Kidney (tissue), 22 donors: ENCODE measurements at places on chromosomes 16 and 17. TPM values are rescaled to one million over a fixed set of nuclear protein-coding genes. Genes with fewer than 3 reads are reported as not detected.

The GPR179 gene
- not detected for total RNA-seq

The LGALS9B gene
- total RNA-seq: not detected

The MMP15 gene
- 31.4 TPM for total RNA-seq

The ANKFN1 gene
- 0.19 TPM for total RNA-seq

The GRB7 gene
- total RNA-seq: 72.5 TPM

The OR1F1 gene
- not detected for total RNA-seq

- peak; percentile 30 for DNase-seq
These were observed 28.0 kb downstream of the CRHR1 start for GRCh38 chr17:45812102-45812501.

DNA sequence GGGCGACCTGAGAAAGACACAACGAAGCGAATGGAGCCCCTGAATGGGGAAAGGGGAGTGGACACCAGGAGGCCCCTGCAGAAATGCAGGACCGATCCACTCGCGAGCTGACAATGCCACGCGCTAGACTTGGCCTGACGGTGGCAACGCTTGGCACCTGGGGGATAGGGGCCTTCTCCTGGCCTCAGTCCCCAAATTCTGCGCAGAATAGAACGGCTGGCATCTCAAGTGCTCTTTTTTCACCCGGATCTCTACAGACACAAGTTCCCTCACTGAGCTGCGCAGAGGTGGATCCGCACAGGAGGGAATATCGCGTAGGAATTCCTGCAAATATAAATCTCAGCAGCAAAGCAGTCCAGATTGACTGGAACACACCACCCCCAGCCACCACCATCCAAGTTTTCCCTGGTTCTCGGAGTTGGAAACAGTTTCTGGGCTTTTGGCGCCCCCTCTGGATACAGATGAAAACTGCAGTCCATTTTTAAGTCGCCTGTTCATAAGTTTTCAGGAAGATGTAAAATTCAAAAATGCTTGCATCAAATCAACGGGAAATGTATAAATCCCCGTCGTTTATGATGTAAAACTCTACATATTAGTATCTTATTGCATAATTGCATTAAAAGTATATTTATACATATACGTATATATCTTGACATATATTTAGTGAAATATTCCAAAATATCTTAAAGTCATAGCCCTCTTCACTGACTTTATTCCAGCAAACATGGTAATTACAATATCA, 2.3 kb upstream of the SOX9 start:
- DNase-seq: peak; percentile 93

GRCh38 chr17:63350364-63350763, 95.7 kb downstream of the CYB561 start:
- no peak for DNase-seq

DNA sequence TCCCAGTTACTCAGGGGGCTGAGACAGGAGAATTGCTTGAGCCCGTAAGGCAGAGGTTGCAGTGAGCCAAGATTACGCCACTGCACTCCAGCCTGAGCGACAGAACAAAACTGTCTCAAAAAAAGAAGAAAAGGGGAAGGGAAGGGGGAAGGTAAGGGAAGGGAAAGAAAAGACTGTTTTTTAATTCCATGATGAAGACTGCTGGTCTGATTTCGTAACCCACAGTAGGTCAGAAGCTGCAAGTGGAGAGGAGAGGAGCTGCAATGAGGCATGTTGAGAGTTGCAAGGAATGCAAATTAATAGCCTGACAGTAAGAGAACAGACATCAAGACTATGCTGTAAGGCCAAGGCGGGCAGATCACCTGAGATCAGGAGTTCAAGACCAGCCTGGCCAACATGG, 33.3 kb downstream of the HELZ start:
- no peak for DNase-seq

GRCh38 chr16:85245307-85246172, 133.3 kb upstream of the CIBAR2 start:
- peak; percentile 83 for DNase-seq

- DNase-seq: no peak
These were observed 31.3 kb downstream of the ASIC2 start for GRCh38 chr17:33261820-33262219.

DNA sequence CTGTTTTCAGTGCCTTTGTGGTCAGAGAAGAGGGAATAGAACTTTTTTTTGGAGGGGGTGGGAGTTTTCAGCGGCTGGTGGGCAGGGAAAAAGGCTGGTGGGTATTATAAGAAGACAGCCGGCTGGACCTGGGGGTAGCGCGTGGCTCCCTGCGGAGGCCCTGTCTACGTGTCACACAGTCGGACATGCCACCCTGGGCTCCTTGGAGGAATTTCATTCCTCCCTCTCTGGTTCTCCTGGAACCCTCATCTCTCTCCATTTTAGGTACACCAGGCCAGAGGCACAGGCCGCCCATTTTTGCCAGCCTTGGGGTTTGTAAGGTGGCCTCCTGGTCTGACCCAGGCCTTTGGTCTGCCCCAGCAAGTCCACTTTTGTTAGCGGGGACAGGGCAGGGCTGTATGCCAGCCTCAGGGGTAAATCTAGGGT, 908 bp downstream of the FKBP10 start:
- DNase-seq: no peak

GRCh38 chr17:19309701-19310100, 52.8 kb downstream of the B9D1 start:
- peak; percentile 28 for DNase-seq

DNA sequence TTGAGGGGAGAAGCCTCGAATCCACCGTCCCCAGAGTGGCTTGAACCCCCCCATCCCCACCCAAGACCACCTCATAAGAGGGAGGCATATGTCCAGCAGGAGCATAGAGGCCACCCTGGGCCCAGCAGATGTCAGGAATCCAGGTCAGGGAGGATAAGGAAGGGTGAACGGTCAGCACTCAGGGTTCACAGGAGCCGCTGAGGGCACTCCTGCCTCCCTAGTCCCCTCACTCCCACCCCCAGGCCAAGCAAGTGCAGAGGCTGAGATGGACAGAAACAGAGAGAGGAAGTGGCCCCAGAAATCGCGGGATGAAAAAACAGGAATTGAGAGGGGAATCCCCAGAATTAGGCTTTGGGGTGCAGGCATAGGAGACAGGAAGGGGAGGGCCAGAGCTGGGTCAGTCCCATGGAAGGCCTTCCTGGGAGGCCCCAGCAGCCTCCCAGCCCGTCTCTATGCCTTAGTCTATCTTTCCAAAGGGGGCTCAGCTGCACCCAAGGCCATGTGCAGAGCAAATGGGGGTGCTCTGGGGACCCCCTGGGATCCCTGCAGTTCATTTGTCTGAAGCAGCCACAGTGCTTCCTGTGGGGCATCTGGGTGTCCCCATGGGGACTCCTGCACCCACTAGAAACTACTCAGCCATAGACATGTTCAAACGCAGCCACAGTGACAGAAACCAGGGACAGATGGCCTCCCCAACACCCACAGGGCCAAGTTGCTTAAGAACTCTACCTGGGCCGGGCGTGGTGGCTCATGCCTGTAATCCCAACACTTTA, 1.7 kb downstream of the CMTM3 start:
- no peak for DNase-seq

DNA sequence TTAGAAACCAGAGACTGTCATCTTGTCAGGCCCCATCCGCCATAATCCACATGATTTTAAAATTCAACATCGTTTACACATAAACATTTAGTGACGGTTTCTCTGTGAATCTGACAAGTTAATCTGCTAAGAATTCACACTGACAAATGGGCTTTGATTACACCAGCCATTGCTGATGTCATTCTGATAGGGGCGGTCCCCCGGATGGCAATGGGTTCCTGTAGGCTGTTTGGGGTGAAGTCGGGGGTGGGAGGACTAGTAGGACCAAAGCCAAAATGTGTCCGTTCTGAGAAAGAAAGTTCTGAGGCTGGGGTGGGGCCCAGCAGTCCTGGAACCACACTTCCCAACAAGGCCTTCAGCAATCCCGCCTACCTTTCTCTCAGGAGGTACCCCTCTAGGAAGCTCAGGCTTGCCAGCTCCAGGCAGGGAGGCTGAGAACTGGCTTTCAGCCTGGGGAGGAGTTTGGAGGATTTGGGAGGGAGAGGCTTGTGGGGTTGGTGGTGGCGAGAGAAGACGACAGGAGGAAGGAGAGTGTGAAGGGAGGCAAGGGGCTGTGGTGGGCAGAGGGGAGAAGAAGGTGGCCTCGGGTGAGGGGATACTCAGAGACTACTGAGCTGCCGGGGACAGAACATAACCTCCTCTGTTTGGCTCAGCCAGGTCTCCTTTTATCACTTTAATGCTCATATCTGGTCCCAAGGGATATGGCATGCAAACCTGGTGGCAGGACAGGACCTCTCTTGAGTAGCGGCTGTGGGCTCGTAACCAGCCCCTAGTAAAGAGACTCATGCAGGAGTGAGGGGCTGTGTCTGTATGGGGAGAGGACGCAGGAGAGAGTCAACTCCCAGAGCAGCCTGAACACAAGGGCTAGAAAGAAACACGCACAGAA, 8.6 kb downstream of the HIC1 start:
- DNase-seq: peak; percentile 39

- DNase-seq: peak; percentile 82
These were observed 79.0 kb downstream of the RPA1 start for GRCh38 chr17:1908699-1909309.

DNA sequence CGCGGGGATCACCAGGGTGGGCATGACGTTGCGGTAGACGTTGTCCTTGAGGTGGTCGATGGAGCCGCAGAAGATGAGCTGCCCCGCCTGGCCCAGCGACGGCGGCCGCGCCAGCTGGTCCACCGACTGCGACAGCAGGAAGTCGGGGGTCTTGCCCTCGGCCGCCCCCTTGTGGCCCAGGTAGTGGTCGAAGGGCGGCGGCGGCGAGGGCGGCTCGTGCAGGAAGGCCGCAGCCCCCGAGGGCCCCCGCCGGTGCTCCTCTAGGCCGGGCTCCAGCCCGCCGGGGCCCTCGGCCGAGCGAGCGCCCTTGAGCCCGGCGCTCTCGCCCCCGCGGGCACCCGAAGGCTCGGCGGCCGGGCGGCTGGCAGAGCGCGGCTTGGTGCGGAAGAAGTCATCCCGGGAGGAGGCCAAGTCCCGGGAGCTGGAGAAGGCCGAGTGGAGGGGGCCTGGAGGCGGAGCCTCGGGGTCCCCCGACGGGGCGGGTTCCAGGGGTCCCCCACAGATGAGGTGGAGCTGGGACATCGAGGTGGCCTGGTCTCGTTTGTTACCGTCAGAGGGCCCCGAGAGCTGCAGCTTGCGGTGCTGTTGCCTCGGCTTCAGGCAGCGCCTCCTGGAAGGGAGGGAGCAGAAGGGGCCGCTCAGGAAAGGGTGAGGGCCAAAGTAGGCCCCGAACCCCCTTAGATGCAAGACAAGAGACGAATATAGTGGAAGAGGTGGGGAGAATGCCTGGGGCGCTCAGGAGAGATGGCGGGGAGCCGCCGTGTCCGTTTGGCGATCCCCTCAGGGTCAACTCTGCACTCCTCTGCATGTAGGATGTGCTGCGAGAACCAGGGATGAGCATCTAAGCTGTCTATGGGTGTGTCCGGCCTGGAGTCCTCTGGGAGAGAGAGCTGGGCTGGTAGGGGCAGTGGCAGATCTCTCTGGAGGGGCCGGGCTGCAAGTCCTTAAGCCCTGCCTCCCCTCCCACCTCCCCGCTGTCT, 8.8 kb downstream of the FAM171A2 start:
- peak; percentile 71 for DNase-seq

- no peak for DNase-seq
These were observed 12.9 kb downstream of the G6PC1 start for GRCh38 chr17:42913522-42913921.
